ENCODE measurements at places on chromosomes 7 and 10. TPM values are rescaled to one million over a fixed set of nuclear protein-coding genes. Genes with fewer than 3 reads are reported as not detected.

GRCh38 chr10:131689486-131689885 lies 211.3 kb upstream of the PPP2R2D start:
- no peaks in the 10 kb centered on the region for H3K36me3 ChIP-seq
- no peak overlapping the region for H3K27ac ChIP-seq
- DNase-seq: no peak

GRCh38 chr10:49387071-49387470 lies 8.8 kb downstream of the DRGX start:
- no peaks in the 10 kb centered on the region for H3K36me3 ChIP-seq
- no peaks in the 10 kb centered on the region for H3K4me1 ChIP-seq
- no peak overlapping the region for H3K4me3 ChIP-seq
- H3K27me3 ChIP-seq: peaks cover 1% of the 10 kb centered on the region
- H3K27ac ChIP-seq: no peak overlapping the region
- DNase-seq: no peak

The PI4K2A gene
- 35.4 TPM for total RNA-seq

- peaks cover 6% of the 10 kb centered on the region for H3K36me3 ChIP-seq
- H3K27ac ChIP-seq: no peak overlapping the region
- H3K4me1 ChIP-seq: peaks cover 4% of the 10 kb centered on the region
- no peak for DNase-seq
Measured at GRCh38 chr10:73469579-73469978, 26.2 kb downstream of the PPP3CB start.

- H3K27ac ChIP-seq: no peak overlapping the region
- peaks cover 8% of the 10 kb centered on the region for H3K27me3 ChIP-seq
- H3K4me1 ChIP-seq: peaks cover 10% of the 10 kb centered on the region
- no peak for DNase-seq
- no peak overlapping the region for H3K4me3 ChIP-seq
- no peaks in the 10 kb centered on the region for H3K36me3 ChIP-seq
Measured at GRCh38 chr7:1463676-1464223, 4.5 kb upstream of the MICALL2 start.

DNA sequence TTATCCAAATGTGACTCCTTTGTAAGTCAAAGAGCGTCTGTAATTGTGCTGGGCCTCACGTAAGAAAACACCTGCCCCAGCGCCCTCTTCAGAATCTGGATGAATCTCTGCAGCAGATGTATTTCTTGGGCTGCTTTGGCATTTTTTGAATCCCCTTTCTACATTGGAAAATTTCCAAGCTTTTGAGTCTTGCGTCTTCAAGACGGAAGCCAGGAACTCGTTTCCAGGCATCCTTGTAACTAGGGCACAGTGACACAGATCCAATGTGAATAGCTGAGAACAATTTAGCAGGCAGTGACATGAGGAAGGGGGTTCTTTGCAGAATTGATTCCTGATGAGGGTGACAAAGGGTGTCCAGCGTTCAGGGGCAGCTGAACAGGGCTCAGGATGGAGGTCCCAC lies 862.3 kb downstream of the TYW1 start:
- H3K36me3 ChIP-seq: peaks cover 10% of the 10 kb centered on the region
- peaks cover 9% of the 10 kb centered on the region for H3K27me3 ChIP-seq
- H3K4me3 ChIP-seq: no peak overlapping the region
- H3K4me1 ChIP-seq: no peaks in the 10 kb centered on the region

The LRRC18 gene
- not detected for total RNA-seq

The SLC26A5 gene
- 3.0 TPM for total RNA-seq

DNA sequence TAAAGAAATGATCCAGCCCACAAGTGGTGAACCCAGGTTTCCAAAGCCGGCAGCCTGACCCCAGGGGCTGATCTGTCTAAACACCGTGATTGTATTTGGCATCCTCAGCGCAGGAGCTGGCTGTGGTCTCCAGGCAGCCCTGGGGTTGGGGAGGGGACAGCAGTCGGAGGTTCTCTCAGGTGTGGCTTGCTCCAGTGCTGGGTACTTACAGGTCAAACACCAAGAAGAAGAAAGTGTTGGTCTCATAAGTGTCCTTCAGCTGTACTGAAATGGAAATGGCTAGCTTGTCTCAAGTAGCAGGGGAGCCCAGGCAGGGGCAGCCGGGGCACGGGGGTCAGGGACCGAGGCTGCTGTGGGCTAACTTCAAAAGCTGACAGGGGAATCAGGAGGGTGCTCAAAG lies 6.0 kb downstream of the PHKG1 start:
- H3K27me3 ChIP-seq: peaks cover 10% of the 10 kb centered on the region
- no peak for DNase-seq
- H3K36me3 ChIP-seq: peaks cover 7% of the 10 kb centered on the region
- H3K27ac ChIP-seq: no peak overlapping the region
- H3K4me3 ChIP-seq: no peak overlapping the region
